ENCODE measurements at places on chromosomes 3 and 15.

GRCh38 chr15:99120050-99120777, 15.3 kb downstream of the SYNM start:
- peaks cover 11% of the 10 kb centered on the region for H3K4me1 ChIP-seq
- H3K27me3 ChIP-seq: peaks cover 2% of the 10 kb centered on the region

DNA sequence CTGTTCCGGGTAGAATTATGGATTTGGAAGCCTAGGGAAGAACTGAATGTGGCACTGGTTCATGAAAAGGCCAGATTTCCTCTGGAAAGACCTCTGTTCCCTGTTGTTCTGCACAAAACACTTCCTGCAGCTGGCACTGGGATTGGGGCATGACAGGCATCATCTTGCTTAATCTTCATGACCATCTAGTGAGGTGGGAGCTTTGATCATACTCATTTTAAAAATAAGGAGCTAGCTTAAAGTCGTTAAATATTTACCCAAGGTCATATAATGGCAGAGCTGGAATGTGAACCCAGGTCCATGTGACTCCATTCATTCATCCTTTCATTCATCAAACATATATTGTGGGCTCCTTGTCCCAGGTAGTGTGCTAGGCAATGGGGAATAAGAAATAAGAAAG, 40.4 kb downstream of the EBLN2 start:
- H3K36me3 ChIP-seq: no peaks in the 10 kb centered on the region
- no peak overlapping the region for H3K27ac ChIP-seq
- H3K27me3 ChIP-seq: no peaks in the 10 kb centered on the region
- no peak overlapping the region for H3K4me3 ChIP-seq
- no peak for DNase-seq

GRCh38 chr3:61956236-61956635, 394.9 kb downstream of the PTPRG start:
- H3K4me3 ChIP-seq: no peak overlapping the region
- no peaks in the 10 kb centered on the region for H3K36me3 ChIP-seq
- DNase-seq: no peak
- no peaks in the 10 kb centered on the region for H3K4me1 ChIP-seq
- no peak overlapping the region for H3K27ac ChIP-seq

DNA sequence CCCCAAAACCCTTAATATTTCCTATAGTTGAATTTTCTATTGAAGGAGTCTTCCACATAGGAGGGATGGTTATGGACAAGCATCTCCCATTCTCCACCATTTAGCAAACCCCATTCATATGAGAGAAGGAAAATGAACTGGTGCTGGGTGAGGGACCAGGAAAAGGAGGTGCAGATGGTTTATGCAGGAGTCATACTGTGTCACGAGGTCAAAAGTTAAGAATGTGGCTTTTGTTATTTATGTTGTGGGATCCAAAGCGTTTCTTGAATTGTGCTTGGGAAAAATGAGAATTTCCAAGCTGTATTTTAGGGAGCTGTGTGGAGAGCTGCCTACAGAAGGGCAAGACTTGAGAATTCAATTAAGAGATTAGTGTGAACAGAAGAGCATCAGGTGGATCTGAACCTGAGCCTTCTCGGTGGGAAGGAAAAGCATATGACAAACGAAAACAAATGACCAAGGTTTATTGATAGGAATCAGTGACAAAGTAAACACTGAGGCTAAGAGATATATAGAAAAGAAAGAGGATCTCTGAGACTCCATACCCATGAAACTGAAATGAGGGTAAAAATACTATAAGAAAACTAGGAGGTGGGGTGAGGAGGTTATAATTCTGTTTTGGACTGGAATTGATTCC, 473.3 kb upstream of the NR2F2 start:
- no peaks in the 10 kb centered on the region for H3K4me1 ChIP-seq
- no peak for DNase-seq
- no peaks in the 10 kb centered on the region for H3K36me3 ChIP-seq
- no peak overlapping the region for H3K27ac ChIP-seq
- no peaks in the 10 kb centered on the region for H3K27me3 ChIP-seq

GRCh38 chr15:46409841-46410301, 775.0 kb downstream of the SQOR start:
- H3K27me3 ChIP-seq: no peaks in the 10 kb centered on the region
- DNase-seq: no peak
- H3K4me3 ChIP-seq: no peak overlapping the region
- no peaks in the 10 kb centered on the region for H3K4me1 ChIP-seq
- H3K36me3 ChIP-seq: no peaks in the 10 kb centered on the region

DNA sequence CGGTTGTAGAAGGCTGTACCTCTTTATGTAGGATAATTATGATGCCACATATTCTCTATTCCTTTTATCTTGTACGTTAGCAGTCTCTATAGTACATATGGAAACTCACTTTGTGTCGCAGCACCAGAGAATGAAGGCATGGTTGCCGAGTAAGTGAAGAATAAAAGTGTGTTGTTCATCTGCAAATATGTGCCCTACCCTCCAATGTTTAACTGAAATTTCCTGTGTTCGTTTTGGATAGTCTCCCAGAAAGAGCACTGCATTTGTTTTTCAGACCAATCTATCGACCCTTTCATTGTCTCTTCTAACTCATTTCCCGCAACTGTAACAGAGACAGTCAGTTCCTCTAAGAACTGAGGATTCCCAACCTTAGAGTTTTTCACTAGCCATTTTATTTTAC, 592.8 kb downstream of the TUSC7 start:
- no peak overlapping the region for H3K27ac ChIP-seq
- no peaks in the 10 kb centered on the region for H3K4me1 ChIP-seq
- DNase-seq: no peak
- no peak overlapping the region for H3K4me3 ChIP-seq
- no peaks in the 10 kb centered on the region for H3K36me3 ChIP-seq
- no peaks in the 10 kb centered on the region for H3K27me3 ChIP-seq

DNA sequence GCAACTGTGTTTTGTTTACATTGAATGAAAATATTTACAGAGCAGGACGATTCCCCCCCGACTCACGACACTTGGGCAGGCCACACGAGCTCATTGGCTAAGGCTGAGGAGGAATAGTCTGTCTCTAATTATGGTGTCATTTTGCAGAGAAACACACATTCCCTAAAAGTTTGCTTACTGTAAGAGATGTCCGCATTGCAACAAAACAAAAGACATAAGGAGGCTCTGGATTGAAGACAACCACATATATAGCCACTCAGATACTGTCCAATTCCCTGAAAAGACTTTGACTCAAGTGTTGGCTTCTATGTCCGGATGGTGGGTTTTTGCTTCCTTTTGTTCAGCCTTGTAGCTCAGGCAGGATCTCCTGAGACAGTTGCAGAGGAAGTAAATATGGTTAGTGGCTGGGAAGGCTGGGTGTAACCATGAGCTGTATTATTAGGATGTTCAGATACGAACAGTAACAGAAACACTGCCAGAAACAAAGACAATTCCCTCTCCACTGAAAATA, 170.4 kb downstream of the KLHL25 start:
- peak overlapping the region; percentile 80 for H3K4me3 ChIP-seq
- peak; percentile 83 for DNase-seq

DNA sequence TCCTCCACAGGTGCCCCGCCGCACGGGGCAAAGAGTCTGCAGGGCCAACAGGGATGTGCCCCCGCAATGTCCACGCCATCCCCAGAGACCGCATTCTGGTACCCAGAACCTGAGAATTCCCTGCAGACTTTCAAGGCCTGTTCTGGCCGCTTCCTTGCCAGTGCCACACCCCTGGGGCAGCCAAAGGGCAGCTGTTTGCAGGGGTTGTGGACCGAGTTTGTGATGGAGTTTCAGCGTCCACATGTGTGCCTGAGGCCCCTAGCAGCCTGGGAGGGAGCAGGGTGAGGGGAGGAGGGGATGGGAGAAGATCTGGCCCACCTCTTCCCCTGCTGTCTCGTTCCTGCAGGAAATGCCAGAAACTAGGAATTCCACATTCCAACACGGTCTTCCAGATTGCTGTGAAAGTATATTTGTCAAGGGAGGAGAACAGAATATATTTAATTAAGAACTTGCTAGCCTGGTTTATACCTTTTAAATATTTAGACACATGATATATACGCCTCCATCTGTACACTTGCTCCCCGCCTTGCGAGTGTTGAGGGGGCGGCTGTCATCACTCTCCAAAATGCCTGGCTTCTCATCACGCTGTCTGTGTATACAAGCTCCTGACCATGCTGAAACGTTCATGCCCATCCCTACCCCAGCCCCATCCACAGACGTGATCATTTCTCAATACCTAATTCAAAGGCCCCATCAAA, 31.1 kb upstream of the RASA2 start:
- H3K36me3 ChIP-seq: no peaks in the 10 kb centered on the region
- H3K4me3 ChIP-seq: no peak overlapping the region
- H3K27ac ChIP-seq: no peak overlapping the region
- peaks cover 4% of the 10 kb centered on the region for H3K4me1 ChIP-seq
- no peak for DNase-seq
- no peaks in the 10 kb centered on the region for H3K27me3 ChIP-seq

- peaks cover 11% of the 10 kb centered on the region for H3K36me3 ChIP-seq
- H3K27ac ChIP-seq: no peak overlapping the region
- H3K4me1 ChIP-seq: no peaks in the 10 kb centered on the region
- H3K4me3 ChIP-seq: no peak overlapping the region
- no peaks in the 10 kb centered on the region for H3K27me3 ChIP-seq
These were observed 7.6 kb downstream of the NSUN3 start for GRCh38 chr3:94070341-94070911.

- H3K4me3 ChIP-seq: no peak overlapping the region
- H3K36me3 ChIP-seq: no peaks in the 10 kb centered on the region
- no peak overlapping the region for H3K27ac ChIP-seq
- no peaks in the 10 kb centered on the region for H3K4me1 ChIP-seq
These were observed 269.1 kb downstream of the SHQ1 start for GRCh38 chr3:72579191-72579580.

DNA sequence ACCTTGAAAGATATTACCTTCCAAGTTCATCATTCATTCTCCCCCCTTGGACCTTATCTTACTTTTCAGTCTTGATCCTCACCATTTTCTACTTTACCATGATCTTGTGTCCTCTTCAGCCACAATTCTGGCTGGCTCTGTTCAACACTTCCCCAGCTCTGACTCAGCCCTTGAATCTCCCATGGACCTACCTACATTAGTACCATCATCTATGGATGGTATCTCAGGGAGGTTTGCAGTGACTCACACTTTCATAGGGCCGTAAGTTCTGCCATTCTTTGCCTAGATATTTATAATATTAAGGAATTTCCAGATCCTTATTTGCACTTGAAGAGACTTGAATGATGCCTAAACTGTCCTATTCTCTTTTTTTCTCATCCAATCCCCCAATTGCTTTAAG, 213.7 kb upstream of the RORA start:
- H3K27ac ChIP-seq: no peak overlapping the region
- no peaks in the 10 kb centered on the region for H3K27me3 ChIP-seq
- DNase-seq: no peak
- no peaks in the 10 kb centered on the region for H3K4me1 ChIP-seq
- H3K36me3 ChIP-seq: no peaks in the 10 kb centered on the region

DNA sequence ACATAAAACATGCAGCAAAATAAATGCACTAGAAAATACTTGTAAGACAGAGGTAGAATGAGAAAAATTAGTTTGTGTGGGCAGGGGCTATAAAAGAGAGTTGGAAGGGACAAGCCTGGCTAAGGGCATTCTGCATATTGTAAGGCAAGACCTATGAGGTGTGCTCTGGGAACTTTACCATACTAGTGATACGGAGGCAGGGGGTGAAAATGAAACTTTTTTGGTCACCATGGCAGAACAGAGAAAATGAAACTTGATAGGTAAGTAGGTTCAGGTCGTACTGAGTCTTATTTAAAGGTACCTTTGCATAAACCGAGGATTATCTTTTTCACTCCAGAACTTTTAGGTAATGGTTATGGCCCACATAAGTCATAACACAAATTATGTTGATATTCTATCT, 74.7 kb upstream of the ACKR4 start:
- H3K27me3 ChIP-seq: no peaks in the 10 kb centered on the region
- peaks cover 22% of the 10 kb centered on the region for H3K36me3 ChIP-seq
- H3K27ac ChIP-seq: no peak overlapping the region
- no peak overlapping the region for H3K4me3 ChIP-seq
- no peak for DNase-seq

- H3K4me3 ChIP-seq: no peak overlapping the region
- no peaks in the 10 kb centered on the region for H3K27me3 ChIP-seq
- no peaks in the 10 kb centered on the region for H3K36me3 ChIP-seq
- no peak for DNase-seq
- H3K4me1 ChIP-seq: peaks cover 21% of the 10 kb centered on the region
These were observed 24.0 kb downstream of the EFCC1 start for GRCh38 chr3:129025108-129025507.

GRCh38 chr3:197468167-197468566, 87.6 kb downstream of the BDH1 start:
- no peak for DNase-seq
- no peaks in the 10 kb centered on the region for H3K4me1 ChIP-seq
- peaks cover 8% of the 10 kb centered on the region for H3K27me3 ChIP-seq

GRCh38 chr15:25900901-25901300, 37.8 kb upstream of the ATP10A start:
- H3K27me3 ChIP-seq: no peaks in the 10 kb centered on the region
- H3K36me3 ChIP-seq: no peaks in the 10 kb centered on the region
- H3K4me1 ChIP-seq: no peaks in the 10 kb centered on the region
- no peak overlapping the region for H3K27ac ChIP-seq
- no peak overlapping the region for H3K4me3 ChIP-seq

DNA sequence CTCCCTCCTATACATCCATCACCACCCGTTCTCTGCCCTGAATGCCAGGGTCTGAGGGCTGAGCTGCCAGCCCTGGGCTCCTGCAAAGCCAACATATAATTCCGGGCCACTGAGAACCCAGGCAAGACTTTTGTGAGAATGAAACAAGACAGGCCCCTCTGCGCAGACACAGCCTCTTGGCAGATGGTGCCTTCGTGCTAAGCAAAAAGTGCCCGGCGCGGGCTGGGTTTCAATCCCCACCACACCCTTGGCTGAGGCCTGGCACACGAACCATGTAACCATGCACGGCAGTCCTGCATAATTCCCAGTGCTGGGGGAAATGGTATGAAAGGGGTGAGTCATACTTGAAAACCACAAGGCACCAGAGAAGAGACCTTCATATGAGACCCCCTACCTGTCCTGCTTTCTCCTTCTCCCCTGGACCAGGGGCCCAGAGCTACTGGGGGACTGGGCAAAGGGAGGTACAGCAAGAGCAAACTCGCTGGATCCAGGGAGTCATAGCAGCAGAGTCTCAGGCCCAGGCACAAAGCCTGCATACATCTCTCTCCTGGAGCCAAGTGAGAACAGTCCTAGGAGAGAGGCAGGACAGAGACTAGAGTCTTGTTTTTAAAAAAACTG, 26.1 kb upstream of the LOXL1 start:
- H3K4me3 ChIP-seq: no peak overlapping the region
- no peak for DNase-seq
- H3K36me3 ChIP-seq: no peaks in the 10 kb centered on the region
- H3K27me3 ChIP-seq: no peaks in the 10 kb centered on the region
- no peak overlapping the region for H3K27ac ChIP-seq

DNA sequence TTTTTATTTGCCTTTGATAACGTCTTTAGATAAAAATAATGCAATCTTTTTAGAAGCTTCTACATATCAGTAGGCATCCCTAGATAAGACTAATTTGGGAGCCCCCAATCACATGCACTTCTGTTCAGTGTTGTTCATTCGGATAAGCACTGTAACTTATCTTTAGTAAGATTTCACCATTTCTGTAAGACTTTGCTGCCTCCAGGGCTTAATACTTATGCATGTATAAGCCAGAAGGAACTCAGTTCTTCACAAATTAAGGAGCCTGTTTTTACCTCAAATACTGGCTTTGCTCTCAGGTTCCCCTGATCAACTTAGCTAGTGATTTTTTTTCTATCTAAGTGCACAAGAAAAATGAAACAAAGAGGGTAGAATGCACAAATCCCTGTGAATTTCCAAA, 20.3 kb downstream of the DOCK3 start:
- H3K27ac ChIP-seq: no peak overlapping the region
- no peaks in the 10 kb centered on the region for H3K36me3 ChIP-seq

All from common myeloid progenitor, CD34-positive (primary cell).